Activated T-cell treated with anti-CD3 and anti-CD28 coated beads for 1 hour (primary cell): ENCODE measurements at places on chromosomes 4 and X.

- no peak for DNase-seq
Observed at GRCh38 chr4:126238013-126238412, 923.3 kb downstream of the FAT4 start.

GRCh38 chrX:148120151-148120550 is 139.0 kb downstream of the FMR1NB start:
- no peak for DNase-seq

- no peak for DNase-seq
Observed at GRCh38 chr4:102823464-102823863, 3.9 kb downstream of the UBE2D3 start.

GRCh38 chrX:29071525-29072320 is 484.5 kb downstream of the IL1RAPL1 start:
- DNase-seq, result no peak

GRCh38 chr4:92825256-92825655 is 521.5 kb downstream of the GRID2 start:
- no peak for DNase-seq

GRCh38 chr4:30821859-30822612 is 101.9 kb downstream of the PCDH7 start:
- DNase-seq, result no peak

DNA sequence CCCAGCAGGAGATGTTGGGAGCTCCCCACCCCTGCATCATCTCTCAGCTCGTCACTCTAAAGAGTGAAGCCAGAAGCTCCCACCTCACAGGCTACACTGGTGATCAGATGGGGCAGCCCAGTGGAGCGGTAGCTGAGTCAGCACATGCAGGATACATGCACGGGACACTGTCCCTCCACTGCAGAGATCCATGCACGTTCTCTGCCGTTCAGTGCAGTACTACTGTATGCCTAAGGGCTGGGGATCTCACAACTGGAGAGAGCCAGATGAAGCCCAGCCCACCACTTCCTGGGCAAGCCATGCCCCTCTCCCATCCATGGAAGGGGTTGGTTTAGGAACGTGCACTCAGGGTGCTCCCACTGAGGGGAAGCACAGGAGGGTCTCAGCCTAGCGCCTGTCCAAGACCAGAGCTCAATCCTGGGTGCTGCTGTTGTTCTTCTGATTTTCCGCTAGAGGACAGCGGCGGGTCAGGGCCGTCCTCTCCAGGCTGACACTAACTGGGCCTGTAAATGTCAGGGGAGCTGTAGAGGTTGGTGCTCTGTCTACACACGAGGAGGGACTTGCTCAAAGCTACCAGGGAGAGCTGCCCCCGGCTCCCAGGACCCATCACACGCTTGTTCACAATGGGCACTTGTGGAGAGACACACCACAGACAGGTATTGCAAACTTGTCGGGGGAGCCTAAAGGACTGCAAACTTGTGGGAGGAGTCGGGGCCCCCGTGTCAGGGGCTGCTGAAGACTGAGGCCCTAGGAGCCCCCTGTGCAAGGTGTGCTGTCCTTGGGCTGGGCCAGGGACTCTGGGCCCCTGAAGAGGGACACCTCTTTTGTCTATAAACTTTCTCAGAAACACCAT is 18.2 kb upstream of the ABLIM2 start:
- DNase-seq, result no peak

DNA sequence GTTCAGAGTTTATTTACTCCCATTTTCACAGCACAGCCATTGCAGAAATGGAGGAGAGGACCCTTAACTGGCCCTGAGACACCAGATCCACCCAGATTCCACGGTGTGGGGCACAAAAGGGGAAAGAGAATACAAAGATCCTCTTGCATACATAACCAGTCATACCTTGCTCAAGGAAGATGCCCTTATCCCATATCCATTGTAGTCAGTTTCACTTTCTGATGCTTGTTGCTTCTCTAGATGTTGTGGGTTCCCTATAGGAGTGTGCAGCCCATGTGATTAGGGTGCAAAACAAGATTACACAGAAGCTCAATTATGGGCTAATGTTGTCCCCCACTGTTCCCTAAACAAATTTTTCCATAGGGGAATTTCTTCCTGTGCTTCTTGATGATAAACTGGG is 1309.0 kb upstream of the PABPC4L start:
- no peak for DNase-seq

DNA sequence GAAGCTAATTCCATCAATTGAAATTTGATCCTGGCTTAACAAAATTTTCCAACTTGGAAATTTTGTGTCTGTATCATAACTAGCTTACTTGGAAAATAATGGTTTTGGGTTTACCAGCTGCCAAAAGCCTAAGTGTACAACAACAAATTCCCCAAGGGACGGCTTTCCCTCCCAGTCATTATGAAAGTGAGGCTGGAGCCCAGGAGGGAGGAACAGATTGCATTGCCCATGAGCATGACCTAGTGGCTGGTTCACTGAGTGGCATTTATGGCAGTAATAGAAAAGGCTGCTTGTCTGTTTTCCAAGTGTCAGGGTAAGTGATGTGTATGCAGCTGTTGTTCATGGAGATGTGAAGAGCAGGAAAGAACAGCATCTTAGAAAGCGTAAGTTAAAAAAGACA is 70.8 kb upstream of the HHIP start:
- no peak for DNase-seq

- DNase-seq, result no peak
Observed at GRCh38 chr4:131159261-131159660, 1989.8 kb upstream of the PCDH10 start.

DNA sequence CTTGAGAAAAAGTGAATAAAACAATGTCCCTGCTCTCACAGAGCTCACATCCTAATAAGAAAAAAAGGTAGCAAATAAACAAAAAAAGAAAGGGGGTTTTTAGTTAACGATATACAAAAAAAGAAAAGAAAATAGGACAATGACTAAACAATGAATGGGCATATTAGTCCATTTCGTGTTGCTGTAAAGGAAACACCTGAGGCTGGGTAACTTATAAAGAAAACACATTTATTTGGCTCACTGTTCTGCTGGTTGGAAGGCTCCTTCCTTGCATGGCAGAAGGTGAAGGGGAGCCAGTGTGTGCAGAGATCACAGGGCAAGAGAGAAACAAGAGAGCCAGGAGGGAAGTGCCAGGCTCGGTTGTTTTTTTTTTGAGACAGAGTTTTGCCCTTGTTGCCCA is 4.7 kb upstream of the KLF3 start:
- DNase-seq, result no peak

GRCh38 chr4:124337874-124338273 is 374.7 kb downstream of the ANKRD50 start:
- no peak for DNase-seq

DNA sequence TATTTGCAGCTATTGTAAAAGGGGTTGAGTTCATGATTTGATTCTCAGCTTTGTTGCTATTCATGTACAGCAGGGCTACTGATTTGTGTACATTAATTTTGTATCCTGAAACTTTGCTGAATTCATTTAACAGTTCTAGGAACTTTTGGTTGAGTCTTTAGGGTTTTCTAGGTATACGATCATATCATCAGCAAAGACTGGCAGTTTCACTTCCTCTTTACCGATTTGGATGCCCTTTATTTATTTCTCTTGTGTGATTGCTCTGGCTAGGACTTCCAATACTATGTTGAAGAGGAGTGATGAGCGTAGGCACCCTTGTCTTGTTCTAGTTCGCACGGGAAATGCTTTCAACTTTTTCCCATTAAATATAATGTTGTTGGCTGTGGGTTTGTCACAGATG is 48.1 kb downstream of the NPY1R start:
- DNase-seq, result no peak

GRCh38 chr4:112318239-112319142 is 21.3 kb downstream of the ALPK1 start:
- DNase-seq, result no peak

GRCh38 chr4:3073158-3074077 is 920 bp downstream of the HTT-AS start:
- DNase-seq, result no peak

GRCh38 chr4:7347981-7348380 is 86.7 kb downstream of the PSAPL1 start:
- DNase-seq, result no peak

- no peak for DNase-seq
Observed at GRCh38 chrX:95056901-95057300, 1382.9 kb downstream of the FAM133A start.

DNA sequence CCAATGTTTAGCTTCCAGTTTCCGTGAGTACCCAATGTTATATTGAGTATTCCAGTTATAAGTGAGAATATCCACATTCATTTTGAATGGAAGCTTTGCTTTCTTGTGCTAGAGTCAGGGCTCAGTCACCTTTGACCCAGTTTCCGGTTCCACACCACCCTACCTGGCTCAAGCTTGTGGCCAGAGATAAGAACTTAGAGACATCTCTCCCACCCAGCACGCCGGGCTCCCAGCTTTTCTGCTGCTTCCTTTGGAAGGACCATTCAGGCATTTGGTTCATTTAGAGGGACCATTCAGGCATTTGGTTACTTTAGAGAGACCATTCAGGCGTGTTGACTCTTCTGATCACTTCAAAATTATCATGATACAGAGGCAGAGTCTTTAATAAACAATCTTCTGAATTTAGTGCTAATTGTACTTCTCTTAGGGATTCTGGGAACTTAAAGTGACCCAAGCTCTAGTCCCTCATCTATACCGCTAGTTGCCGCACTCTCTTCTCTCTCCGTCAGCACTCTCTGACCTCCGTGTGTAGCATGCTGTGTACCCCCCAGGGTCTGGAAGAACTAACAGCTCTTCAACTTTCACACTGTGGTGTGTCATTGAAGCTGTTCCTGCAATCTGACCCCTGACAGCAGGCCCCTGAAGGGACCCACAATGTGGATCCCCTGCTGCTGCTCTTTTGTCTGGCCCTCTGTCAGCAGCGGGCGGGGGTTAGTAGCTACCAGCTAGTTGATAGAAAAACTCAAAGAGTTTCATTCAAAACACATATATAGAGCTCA is 943.1 kb downstream of the ARAP2 start:
- DNase-seq, result no peak

- DNase-seq, result peak; percentile 36
Observed at GRCh38 chr4:124712372-124713184, at the start of gene ANKRD50. Gene ANKRD50 (minus strand): TSS chr4:124712732. CDS start chr4:124710511, 2,221 bp downstream.

- no peak for DNase-seq
Observed at GRCh38 chrX:32788936-32789335, 422.4 kb downstream of the DMD start.

DNA sequence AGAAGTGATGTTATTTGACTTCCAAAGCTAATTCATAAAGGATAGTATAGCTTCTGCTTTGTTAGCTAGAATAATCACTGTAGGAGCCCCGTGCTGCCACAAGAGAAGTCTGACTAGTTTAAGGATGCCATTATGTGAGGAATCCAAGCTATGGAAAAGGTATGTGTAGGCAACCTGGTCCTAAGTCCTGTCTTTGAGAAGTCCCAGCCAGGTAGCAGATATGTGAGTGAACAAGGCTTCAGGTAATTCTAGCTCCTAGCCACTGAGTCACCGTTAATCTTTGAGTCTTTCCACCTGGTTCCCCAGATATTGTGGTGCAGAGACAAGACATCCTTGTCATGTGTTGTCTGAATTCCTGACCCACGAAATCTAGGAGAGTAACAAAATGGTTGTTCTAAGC is 55.5 kb downstream of the BMP3 start:
- DNase-seq, result no peak

- DNase-seq, result no peak
Observed at GRCh38 chr4:155675709-155676429, 9.2 kb downstream of the GUCY1A1 start.

- no peak for DNase-seq
Observed at GRCh38 chr4:151990201-151990600, 229.4 kb upstream of the GATB start.

- no peak for DNase-seq
Observed at GRCh38 chrX:149221230-149221629, 283.9 kb downstream of the IDS start.

DNA sequence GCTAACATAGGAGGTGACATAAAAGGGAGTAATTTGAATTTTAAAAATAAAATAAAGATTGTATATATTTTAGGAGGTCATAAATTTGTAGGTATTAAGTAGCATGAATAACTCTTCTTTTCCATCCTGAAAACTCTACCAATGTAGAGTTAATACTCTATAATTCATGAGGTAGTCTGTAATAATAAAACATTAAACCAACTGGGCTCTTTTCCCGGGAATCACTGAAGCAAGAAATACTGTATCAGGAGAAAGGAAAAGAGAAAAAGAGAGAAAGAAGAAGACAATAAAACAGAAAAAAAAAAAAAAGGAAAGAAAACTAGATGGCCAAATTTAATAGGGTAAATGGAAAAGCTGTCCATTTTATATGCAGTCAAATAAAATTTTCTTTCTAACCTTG is 984.4 kb downstream of the CCSER1 start:
- DNase-seq, result no peak

DNA sequence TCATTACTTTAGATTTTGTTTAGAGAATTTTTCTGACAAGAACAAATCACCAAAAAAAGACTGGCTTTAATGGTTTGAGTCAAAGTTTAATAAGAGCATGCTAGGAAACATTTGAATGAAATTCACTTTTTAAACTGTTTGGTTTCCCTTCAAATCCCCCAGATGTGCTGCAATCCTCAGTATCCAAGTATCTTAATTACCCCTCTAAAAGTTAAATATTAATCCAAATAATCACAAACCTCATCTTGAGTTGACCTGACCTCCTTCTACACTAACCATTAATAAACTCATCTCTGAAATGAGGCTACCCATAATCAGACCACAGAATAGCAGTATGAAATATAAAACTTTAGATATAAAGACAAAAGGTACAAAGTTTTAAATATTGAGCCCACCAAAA is 10.1 kb downstream of the DHX15 start:
- no peak for DNase-seq

DNA sequence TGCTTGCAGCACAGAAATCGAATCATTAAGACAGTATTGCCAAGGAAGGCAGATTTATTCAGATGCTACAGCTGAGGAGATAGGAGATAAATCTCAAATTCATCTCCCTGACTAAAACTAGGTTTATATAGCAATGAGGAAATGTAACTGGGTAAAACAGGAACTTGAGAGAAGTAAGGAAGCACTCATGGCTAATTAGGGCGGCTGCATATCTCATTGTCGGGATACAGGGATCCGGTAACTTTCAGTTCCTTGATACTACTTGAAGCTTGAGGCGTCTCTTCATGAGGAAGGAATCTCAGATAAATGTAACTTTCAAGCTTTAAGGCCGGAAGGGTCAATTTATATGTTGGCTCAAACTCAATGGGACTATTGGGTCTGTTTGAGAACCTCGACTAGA is 129.2 kb upstream of the WDR1 start:
- DNase-seq, result no peak

DNA sequence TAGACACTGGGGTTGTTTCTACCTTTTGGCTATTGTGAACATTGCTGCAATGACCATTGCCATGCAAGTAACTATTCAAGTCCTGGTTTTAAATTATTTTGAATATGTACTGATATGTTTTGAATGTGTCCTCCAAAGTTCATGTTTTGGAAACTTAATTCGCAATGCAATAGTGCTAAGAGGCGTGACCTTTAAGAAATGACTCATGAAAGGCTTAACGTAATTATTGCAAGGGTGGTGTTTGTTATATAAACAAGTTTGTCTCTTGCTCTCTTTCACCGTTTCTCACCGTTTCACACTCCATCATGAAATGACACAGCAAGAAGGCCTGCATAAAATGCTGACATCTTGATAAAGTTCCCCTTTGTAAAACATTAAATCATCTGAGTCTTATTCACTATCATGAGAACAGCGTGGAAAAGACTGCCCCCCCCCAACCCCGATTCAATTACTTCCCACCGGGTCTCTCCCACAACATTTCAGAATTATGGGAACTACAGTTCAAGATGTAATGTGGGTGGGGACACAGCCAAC is 506.9 kb upstream of the FAM47C start:
- DNase-seq, result no peak
